ENCODE measurements at places on chromosomes 3 and 15.

DNA sequence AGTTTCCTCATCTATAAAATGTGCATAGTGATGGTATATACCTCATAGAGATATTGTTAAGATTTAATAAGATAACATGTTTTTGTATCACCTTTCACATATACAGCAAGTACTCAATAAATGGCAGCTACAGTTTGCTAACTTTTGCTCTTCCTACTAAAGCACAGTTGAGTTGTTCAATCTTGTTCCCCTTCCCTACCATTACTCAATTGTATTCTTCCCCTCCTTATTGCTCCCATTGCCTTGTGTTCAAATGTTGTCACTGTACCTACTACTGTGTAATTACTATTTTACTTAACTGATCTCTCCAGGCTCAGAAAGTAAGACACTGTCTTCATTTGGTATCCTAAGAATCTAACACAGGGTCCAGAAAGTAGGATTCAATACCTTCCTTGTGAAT is 5.5 kb downstream of the CD47 start:
- no peak for DNase-seq

DNA sequence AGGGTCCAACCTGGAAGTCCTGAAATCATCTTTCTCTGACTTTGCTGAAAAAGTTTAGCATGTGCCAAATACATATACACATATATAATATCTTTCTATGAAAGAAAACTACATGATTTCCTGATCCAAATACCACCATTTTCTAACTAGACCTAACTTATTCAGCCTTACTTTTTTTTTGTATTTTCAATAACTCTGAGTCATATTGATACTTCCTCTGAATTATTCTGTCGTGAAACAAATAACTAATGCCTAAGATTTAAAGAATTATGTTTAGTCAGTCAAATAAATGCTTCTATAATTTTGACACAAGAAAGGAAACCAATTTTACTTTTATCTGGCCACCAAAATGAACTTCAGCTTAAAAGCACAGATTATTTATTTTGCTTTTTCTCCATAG is 760.2 kb upstream of the GBE1 start:
- no peak for DNase-seq

DNA sequence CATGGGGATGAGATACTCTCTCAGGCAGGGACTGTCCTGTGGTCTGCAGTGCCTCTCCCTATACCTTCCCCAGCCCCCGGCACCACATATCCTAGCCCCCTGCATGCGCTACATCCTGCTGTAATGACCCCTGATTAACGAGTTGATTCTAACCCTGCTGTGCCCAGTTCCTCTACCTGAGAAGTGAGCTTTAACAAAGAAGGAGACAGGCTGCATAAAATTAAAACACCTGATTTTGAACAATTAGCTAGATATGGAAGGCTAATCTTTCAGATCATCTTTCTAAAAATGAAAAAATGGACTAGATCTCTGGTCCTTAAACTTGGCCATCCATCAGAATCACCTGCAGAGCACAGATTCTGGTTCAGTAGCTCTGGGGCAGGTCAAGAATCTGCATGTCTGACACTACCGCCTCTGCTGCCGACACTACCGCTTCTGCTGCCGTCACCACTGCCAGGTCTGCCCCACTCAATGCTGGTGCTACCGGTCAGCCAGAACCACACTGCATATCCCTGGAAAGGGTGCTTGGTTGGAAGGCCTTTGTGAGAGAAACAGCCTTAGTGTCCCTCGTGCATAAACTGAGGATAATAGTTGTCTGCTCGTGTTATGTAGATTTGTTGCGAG is 33.6 kb upstream of the ZBTB38 start:
- DNase-seq, result no peak

DNA sequence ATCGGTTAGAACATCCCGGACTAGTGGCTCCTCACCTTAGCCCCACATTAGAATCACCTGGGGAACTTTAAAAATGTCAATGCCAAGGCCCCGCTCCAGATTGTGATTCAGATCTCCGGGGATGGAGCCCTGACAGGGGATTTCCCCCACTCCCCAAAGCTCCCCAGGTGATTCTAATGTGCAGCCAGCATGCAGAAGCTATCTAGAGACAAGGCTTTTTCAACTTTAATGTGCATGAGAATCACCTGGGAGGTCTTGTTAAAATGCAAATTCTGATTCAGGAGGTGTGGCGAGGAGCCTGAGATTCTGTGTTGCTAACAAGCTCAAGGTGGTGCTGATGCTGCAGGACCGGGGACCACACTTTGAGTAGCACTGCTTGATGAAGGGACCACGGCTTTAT is 156.7 kb downstream of the RAB11A start:
- no peak for DNase-seq

- no peak for DNase-seq
Measured at GRCh38 chr3:18717598-18717997, 292.5 kb upstream of the SATB1 start.

DNA sequence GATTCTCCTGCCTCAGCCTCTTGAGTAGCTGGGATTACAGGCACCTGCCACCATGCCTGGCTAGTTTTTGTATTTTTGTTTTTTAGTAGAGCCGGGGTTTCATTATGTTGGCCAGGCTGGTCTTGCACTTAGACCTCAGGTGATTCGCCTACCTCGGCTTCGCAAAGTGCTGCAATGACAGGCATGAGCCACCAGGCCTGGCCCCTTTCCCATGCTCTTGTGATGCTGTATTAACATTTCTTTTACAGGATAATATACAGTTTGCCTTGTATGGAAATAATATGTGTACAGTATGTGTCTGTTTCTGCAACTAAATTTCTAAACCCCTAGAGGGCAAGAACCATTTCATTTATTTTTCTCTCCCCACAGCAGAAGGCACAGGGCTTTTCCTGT is 37.8 kb downstream of the SCG5 start:
- no peak for DNase-seq

- no peak for DNase-seq
Measured at GRCh38 chr3:187858041-187858440, 112.8 kb upstream of the BCL6 start.

- no peak for DNase-seq
Measured at GRCh38 chr15:85792102-85792731, 2.5 kb downstream of the KLHL25 start.

DNA sequence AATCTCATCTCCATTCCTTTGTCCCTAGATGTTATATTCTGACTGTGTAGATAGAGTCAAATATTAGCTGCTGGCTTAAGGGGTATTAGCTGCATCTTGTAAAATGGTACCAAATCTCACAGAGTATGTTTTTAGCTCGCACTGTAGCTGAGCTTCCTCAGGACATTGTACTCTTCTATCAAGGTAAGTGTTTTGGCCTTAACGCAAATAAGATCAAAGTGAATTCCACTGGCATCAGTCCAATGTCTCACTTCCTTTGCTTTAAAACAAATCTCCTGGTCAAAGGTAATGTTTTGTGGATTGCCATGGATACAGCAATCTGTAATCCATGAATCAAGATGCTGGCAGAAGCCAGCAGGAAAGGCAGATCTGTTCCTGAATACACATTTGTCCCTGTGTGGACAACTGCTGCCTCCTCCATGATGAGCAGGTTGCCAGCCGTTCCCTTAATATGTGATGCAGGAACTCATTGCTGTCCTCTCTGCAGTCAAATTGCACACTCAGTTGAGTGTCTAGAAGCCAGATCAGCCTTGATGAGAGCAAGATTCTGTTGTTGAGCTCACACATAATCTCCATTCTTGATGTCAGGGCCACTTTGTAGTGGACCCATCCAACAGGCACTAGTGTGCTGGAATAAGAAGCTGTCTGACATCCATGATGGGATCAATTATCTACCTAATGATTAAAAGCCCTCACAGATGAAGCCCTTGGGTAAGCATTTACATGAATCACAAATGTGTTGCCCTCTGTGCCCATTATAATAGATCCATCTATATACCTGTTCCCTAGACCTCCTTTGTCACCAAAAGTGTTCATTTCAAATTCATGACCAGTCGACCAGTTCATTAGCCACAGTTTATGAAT is 96.6 kb upstream of the AGTR1 start:
- DNase-seq, result no peak

DNA sequence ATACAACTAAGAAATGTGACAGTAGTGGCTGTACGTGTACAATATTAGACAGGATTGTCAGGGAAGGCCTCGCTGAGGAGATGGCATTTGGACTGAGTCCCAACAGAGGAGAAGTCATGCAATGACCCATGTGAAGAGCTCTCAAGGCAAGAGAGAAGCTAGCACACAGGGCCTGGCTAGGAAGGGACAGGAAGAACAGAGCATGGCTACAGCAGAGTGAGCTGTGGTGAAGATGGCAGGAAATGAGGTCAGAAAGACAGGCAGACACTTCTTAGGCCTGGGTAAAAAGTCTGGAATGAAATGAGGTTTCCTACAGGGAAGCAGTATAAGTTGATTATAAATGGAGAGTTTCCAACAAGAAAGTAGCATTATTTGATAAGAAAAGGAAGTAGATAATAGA is 33.2 kb upstream of the LEKR1 start:
- DNase-seq, result no peak
